ENCODE measurements at places on chromosomes 11 and 22.

DNA sequence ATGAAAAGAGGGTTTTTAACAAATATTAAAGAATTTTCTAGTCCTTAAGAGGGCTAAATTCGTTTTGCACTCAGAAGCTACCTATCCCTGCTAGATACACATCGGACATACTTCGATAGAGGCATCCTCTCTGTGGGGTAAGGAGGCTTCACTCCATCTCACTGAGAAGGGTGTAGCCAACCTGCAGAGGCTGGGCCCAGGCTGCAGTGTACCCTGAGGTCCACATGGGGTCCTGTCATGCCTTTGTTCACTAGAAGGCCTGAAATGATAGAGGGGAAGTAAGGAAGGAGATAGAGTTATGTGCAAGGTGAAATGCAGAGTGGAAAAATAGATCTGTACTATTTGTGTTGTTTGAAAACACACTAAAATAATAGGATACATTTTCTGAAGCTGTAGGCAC is 45.6 kb downstream of the IGSF9B start:
- DNase-seq, result no peak

- no peak for DNase-seq
These were observed 22.4 kb downstream of the DERL3 start for GRCh38 chr22:23816156-23816976.

- DNase-seq, result no peak
These were observed 6.6 kb upstream of the CSNK2A3 start for GRCh38 chr11:11359611-11360010.

DNA sequence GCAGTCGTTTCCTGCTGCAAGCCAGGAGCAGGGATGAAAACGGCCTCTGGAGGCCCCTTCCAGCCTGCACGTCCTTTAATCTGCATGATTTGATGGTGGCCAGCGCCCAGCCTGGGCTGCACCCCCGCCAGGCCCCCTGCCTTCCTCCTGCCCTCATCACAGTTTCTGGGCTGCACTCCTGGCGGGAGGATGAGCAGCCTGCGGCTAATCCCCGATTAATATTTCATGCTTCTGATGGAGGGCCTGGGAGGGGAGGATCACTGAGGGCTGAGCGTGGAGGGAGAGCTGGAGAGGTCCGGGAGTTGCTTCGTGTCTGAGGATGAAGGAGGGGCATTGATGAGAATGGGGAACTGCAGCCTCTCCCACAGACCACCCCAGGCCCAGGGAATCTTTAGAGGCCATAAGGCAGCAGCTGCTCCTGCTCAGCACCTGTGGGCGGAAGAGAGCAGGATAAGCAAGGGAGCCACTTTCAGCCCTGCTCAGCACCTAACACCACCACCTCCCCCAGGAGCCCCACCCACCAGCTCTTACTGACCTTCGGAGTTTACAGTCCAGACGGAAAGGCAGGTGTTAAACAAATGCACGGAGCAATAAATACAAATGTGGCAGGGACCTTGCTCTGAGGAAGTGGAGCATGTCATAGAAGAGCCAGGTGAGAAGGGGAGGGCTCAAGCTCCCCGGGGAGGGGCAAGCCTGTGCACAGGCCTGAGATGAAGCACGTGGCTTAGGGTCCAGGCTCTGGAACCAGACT is 135.0 kb upstream of the NECTIN1 start:
- DNase-seq, result no peak

DNA sequence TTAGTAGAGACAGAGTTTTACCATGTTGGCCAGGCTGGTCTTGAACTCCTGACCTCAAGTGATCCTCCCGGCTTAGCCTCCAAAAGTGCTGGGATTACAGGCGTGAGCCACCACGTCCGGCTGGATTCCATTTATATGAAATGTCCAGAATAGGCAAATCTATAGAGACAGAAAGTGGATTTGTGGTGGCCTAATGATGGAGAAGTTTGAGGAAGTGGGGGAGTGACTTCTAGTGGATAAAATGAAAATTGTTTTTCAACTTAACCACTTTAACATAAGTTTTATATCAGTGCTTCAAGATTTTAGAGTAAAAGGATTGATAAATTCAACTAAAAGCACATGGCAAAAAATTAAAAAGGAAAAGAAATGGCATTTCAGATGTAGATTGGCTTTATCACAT is 66.2 kb downstream of the HIPK3 start:
- no peak for DNase-seq

DNA sequence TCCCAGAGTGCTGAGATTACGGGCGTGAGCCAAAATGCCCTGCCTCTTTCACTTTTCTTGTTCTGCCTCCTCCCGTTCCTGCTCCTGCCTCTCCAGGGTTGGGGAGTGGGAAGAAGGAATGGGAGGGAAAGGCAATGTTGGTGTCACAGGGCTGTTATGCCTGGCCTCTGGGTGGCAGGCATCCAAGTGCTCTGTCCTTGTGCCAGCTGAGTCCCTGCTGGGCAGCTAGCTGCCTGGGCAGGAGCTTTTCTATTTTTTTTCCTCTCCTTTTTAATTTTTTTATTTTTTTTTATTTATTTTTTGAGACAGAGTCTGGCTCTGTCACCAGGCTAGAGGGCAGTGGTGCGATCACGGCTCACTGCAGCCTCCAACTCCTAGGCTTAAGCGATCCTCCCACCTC is 4.1 kb upstream of the SAC3D1 start:
- no peak for DNase-seq

- DNase-seq, result no peak
These were observed 271.7 kb downstream of the CTTN start for GRCh38 chr11:70669871-70670675.

DNA sequence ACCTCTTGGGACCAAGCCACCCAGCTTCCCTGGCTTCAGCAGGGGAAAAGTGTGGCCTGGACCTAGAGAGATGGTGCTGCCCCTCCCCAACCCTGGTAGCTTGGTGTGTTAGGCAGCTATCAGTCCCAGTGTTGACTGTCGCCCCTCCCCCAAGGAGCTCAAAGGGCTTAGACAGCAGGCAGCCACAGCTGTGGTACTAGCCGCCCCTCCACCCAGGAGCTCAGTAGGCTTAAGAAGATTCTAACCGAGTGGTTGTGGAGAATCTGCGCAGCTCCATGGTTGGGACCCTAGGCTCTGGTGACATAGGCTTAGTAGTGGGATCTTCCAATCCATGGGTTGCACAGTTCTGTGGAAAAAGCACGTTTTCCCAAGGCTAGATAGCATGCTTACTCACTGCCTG is 458.4 kb upstream of the LRRC4C start:
- no peak for DNase-seq

DNA sequence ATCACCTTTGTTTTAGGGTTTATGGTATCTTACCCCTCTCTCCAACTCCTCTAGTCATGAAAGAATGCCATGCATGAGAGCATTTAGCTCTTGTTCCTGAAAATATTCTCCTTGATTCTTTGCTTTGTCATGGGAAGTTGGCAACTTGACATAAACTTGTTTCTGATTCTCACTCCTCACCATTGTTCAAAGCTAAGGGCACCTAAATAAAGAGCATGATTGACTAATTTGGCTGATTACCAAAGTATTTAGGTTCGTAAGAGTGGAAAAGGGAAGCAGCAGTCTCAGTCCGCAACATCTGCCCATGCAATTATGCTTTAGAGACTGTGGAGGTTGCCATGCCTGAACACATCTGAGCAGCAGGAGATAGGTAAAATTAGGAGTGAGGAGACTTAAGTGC is 26.4 kb downstream of the OR52K1 start:
- no peak for DNase-seq

- no peak for DNase-seq
These were observed 328.3 kb downstream of the FAT3 start for GRCh38 chr11:92552942-92553341.

DNA sequence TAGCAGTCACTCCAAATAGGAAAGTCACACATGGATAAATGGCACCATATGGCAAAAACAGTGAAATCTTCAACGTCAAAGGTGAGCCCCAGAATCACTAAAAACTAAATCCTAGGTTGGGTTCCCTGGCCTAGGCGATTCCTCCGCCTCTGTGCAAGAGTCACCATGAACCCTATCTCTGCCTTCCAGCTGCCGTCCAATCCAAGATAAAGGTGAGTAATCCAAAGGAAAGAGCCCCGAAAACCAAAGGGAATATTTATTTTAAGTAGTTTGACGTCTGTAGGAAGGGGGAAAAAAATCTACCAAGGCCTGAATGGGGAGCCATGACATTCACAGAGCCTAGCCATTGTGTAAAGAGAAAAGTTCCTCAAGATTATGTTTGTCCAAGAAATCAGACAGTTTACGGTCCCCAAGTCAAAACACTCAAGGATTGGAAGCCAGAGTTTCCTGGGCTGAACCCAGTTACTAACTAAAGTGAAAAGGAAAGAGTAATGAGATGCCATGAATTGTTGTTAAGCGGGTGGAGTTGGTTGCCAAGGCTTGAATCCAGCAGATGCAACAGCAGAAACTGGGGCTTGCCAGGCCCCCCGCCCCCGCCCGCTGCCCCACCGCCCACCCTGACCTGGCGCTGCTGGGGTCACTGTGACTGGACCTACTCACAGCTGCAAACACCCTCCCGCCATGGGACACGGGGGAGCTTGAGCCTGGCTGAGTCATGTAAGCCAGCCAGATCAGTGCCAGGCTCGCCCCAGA is 39.7 kb upstream of the ETS1 start:
- DNase-seq, result no peak

DNA sequence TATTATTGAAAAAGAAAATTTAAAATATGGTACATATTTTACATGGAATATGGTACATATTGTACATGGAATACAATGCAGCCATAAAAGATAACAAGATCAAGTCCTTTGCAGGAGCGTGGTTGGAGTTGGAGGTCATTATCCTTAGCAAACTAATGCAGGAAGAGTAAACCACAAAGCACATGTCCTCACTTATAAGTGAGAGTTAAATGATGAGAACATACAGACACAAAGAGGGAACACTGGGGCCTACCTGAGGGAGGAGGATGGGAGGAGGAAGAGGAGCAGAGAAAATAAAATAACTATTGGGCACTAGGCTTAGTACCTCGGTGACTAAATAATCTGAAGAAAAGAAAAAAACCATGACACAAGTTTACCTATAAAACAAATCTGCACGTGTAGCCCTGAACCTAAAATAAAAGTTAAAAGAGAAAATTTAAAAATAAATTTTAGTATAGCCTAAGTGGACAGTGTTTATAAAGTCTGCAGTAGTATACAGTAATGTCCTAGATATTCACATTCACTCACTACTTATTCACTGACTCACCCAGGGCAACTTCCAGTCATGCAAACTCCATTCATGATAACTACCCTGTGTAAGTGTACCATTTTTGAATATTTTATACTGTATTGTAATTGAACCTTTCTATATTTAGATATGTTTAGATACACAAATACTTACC is 204.4 kb downstream of the FAM76B start:
- DNase-seq, result no peak

- DNase-seq, result no peak
These were observed 1.8 kb downstream of the ALKBH8 start for GRCh38 chr11:107563702-107564101.

GRCh38 chr11:45294499-45294898 is 8.4 kb upstream of the SYT13 start:
- no peak for DNase-seq

- no peak for DNase-seq
These were observed 2.3 kb downstream of the TSPAN4 start for GRCh38 chr11:844693-845644.

DNA sequence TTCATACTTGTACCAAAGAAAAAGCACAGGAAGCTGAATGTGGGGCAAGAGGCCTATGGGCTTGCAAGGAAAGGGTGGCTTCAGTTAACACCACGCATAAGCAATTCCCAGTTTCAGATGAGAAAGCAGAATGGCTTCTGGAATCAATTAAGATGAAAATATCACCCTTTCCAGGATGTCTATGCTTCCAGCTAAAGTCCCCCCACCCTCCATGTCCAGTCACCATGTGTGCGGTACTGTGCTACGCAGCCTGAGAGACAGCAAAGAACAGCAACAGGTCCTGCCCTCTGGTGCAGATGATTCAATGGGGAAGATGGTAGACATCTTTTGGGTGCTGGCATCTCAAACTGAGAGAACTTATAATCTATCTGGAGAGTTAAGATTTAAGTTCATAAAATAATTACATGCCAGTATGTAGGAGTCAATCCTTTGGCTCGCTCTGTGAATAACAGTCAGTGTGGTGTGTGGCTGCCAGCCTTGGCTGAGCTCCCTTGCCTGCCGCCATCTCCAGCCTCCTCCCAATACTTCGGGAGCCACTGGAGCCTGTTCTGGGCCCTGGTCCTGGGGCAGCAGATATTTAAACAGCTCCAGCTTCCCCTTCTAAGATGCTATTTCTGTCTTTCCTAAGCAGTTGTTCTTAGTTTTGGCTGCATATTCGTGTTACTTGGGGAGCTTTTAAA is 44.5 kb downstream of the ME3 start:
- DNase-seq, result no peak
